ENCODE measurements at places on chromosomes 6 and 20.

DNA sequence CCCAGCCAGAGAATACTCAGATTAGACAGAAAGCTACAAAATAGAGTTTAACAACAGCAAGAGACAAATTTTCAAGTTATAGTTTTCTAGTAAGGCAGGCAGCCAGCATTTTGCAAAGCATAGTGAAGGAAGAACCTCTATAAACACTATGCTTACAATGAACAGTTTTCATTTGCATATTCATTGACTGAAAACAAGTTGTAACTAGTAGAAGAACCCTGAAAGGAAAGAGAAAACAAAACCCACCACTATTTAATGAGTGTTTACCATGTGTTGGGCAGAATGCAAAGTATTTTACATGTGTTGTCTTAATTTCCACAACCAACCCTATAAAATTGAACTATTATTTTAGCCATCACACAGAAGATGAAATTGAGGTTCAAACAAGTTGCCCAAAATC is 196.1 kb downstream of the UBE3D start:
- no peak for DNase-seq

DNA sequence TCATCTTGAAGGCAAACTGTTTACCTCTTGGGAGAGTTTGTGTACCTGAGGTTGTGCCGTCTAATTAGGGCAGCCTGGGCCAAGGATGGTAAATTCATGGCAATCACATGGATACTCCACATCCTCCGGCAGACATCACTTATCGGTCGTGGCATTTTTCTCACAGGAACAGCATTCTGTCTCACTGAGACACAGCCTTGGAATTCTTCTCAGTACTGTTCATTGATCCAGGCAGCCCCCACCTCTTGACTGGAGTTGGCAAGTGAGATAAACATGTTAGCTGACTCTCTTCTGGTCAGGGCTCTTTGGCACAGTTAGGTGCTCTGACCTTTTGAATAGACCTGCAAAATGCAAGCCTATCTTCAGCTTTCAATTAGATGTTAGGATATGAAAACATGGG is 511.4 kb upstream of the FLRT3 start:
- no peak for DNase-seq

- DNase-seq = no peak
Measured at GRCh38 chr6:93040375-93040774, 379.0 kb downstream of the EPHA7 start.

- DNase-seq = no peak
Measured at GRCh38 chr6:43488667-43489276, 11.4 kb downstream of the TJAP1 start.

DNA sequence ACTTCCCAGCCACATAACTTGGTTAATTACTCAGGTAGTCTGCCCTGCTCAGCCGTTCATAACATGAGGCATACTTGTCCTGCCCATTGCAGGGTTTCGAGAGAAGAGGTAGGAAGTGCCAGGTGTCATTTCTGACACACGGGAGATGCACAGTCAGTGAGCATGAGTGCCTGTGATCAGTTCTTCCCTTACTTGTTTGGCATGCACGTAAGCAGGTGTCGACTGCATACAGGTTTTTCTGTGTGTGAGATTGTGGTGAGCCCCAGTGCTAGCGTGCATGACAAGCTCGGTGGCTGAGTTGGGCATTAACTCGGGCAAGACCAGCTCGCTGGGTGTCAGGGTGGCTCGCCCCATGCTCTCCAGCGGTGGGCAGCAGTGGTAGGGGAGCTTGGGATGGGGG is 51.2 kb upstream of the SLC22A1 start:
- no peak for DNase-seq

DNA sequence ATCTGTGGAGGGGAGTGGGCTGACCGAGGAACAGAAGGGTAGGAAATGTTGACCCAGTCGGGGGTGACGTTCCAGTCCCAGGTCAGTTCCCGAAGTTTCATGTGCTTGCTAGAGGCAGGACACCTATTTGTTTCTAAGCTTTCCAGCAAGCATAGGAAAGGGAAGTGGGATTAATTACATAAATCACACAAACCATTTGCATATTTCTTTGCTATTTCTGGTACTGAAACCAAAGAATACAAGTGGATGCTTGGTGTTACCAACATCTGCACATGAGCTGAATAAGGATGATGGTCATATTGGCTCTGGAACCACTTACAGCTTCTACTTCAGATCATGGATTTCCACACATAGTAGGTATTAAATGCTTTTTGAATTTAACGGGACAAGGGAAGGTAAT is 546.5 kb downstream of the PRKN start:
- DNase-seq = no peak

GRCh38 chr6:168243812-168244376 is 75.7 kb downstream of the DACT2 start:
- no peak for DNase-seq

DNA sequence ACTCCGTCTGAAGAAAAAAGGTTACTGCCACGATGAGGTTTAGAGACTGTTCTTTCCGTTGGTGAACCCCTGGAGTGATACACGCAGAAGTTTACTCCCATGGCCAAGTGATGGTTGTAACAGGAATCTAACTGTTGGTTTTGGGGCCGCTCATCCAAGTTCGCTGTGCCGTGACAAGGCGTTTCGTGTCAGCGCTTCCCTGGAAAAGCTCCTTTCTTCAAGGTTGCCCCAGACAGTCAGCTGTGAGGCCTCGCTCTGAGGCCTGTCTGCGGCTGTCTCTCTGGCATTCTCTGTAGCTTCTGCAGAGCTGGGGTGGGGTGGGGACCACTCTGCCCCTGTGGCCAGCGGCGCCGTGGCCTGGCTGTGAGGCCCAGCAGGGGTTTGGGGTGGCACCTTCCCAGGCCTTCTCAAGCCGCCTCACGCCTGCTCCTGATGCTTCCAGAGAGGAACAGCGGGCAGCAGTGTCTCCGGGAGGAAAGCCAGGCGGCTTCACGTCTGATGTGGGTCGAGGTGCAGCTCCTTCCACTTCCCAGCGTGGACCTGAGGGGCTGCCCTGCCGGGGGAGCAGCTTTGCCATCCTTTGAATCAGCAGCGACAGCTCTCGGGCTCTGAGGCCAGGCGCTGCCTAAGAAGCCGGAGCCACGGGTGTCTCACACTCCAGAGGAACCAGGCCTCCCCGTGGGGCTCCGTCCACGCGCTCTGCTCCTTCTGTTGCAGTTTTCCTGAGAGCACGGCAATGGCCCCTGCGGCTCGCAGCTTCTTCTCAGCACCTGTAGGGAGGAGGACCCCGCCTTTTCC is 76.2 kb downstream of the SMOC2 start:
- no peak for DNase-seq

- DNase-seq = no peak
Measured at GRCh38 chr6:22716721-22717120, 147.4 kb downstream of the HDGFL1 start.

- no peak for DNase-seq
Measured at GRCh38 chr20:57653546-57653900, 33.3 kb upstream of the ZBP1 start.

GRCh38 chr6:38522322-38522721 is 117.4 kb downstream of the BTBD9 start:
- no peak for DNase-seq

- DNase-seq = no peak
Measured at GRCh38 chr6:1496836-1497760, 107.7 kb downstream of the FOXF2 start.

DNA sequence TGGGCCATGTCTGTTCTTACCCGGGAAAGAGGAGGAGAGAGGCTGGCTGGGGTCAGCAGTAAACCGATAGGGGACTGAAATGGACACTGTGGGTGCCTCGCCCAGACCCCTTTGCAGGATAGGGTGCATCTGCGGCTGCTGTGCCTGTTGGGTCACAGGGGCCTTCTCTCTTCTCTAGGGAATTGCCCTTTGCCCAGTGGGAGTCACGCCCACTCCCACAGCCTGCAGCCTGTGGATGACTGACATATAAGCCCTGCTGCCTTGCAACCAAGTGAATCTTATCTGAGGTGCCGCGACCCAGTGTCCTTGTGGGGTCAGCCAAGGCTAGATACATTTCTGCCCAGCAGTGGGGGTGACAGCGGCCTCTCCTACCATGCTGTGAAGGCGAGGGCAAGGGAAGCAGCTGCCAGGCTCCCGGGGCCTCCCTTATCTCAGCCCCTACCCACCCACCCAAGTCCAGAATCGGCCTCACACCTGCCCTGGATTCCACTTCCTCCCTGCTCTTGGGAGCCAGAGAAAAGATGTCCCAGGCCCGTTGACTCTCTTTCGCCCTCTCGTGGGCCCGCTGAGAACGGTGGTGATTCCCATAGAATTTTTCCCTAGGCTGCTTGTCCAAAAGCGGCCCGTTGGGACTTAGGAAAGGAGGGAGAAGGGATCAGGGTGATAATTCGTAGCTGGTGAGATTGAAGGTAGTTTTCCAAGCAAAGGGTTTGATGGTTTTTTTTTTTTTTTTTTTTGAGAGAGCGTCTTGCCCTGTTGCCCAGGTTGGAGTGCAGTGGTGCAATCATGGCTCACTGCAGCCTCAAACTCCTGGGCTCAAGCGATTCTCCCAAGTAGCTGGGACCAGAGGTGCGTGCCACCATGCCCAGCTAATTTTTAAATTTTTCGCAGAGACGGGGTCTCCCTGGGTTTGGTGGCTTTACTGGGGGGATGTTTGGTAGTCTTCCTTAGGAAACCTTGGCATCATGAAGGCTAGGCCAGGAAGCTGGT is 76.4 kb upstream of the RNF24 start:
- peak; percentile 74 for DNase-seq

- DNase-seq = no peak
Measured at GRCh38 chr6:110013386-110013785, 35.3 kb downstream of the GPR6 start.

- DNase-seq = no peak
Measured at GRCh38 chr6:159044899-159045727, at the start of gene TAGAP. TSS of gene TAGAP (minus strand) at chr6:159044991. CDS start at chr6:159044146, 845 bp downstream.

- no peak for DNase-seq
Measured at GRCh38 chr6:109075934-109076333, 18.7 kb downstream of the SESN1 start.

- no peak for DNase-seq
Measured at GRCh38 chr20:48683467-48684175, 144.2 kb downstream of the PREX1 start.

DNA sequence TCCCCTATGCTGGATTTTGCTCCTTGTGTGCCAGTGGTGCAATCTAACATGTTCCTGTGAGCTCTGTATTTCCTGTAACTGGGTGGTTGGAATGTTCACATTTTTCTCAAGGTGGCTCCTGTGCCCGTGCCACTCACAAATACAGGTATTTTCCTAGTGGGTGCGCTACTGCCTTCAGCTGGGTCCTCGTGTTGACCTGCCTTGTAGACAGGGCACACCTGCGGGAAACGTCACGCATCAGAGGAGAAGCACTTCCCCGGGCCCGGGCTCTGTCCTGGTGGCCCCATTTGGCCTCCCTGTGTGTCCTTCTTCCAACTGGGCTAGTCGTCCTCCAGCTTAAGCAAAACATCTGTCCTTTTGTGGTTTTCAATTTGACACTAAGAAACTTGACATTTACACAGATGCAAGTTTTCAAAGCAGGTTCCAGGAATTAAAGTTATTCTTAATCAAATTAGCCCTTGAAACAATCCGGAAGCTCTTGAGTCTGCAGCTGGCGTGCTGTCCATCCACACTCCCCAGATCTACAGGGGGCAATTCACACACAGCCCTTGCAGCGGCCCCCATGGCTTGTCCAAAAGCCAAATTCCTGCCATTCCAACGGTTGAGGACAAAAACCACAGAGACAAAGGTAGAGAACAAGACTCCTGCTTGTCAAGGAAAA is 275.1 kb downstream of the CDC5L start:
- DNase-seq = no peak

DNA sequence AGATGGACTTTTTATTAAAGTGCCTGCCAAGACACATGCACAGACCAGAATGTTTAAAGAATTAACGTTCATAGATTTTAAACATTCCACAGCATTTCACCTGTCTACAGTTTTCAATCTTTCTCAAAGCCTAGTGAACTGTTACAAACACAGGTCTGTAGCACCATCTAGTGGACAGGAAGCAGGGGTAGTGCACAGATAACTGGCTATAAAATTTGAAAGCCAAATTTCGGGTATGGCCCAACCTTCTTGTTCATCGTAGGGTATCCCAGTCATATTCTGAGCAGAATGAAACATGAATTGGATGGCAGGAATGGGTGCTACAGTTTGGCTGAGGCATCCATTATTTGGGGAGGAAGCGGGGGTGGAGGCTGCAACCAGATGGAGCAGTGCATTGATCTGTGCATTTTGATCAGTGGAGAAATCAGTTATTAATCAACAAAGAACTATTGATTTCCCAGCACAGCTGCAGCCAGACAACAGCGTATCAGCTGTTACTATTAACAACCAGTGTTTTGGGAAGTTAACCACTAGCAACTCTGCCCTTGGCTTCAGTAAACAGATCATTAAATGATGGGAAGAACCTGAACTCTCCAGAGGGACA is 56.1 kb upstream of the B3GAT2 start:
- peak; percentile 72 for DNase-seq

- DNase-seq = no peak
Measured at GRCh38 chr6:8855411-8855810, 420.1 kb upstream of the SLC35B3 start.

DNA sequence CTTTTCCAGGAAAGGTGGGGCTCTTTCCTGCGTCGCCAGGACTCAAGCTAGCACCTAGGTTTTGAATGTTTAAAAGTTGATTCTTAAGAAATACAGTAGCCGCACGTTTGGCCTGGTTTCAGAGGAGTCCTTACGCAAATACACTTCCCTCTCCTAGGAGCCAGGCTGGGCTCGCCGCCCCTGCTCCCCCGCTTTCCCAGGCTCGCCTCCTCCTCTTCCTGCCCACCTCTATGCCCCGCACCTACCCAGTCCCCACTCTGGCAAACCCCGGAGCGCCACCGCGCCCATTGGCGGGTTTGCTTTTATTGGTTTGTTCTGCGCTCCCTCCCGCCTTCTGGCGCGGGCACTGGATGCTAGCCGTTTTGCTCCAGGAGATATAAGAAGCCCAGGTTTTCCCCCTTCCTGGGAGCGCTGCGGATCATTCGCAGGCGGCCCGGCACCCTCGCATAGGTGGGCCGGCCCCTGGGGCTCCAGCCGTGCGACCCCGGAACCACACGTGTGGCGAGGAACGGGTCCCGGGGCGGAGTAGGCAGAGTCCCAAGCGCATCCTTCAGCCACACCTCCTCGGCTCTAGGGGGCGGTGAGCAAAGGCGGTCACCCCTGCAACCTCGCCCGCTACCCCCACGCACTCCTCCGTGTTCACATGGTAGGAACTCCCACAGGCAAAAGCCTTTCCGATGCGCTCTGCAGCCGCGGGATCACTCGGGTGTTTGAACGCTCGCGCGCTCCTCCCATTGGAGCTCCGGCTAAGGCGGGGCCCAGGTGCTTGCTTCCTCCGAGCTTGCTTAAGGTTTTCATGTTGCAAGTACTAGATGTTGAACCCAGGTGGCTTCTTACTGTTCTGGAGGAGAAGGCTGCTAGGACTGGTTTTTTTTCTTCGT is 119.0 kb downstream of the RTN4IP1 start:
- DNase-seq = peak; percentile 69

DNA sequence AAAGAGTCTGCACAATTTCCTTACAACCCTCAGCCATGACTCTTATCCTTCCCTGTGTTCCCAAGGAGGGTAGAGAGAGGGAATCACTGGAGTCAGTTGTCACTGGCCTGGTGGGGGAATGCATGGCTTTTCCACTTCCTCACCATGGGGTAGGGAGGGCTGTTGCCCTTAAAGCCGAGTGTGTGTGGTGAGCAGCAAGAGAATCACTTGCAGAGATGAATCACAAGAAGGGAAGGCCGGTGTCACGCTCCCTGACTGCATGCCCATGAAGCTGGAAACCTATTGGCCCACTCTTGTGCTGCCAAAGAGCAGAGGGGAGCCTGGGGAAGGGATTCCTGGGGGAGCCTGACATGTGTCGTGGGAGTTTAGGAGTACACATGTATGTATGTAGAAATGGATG is 18.1 kb upstream of the BMP6 start:
- DNase-seq = no peak
